Heart left ventricle (tissue), 16 donors: ENCODE measurements at places on chromosomes 2 and 18.

DNA sequence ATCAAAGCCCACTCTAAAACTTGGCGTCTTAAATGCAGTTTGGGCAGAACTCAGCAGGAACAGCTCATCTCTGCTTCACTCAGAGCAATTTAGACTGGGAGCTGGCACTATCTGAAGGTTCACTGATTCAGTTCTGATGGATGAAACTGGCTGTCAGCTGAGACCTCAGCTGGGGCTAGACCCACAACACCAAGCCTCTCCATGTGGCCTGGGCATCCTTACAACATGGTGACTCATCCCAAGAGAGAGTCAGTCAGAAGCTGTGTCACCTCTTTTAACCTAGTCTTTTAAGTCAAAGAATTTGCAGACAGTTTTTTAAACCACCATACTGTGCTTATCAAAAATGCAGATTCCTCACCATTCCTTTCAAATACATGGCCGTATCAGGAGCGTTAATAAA, 62.6 kb upstream of the ZNF397 start:
- H3K4me3 ChIP-seq, result no peak overlapping the region
- H3K27ac ChIP-seq, result no peak overlapping the region
- no peak for DNase-seq
- H3K27me3 ChIP-seq, result no peaks in the 10 kb centered on the region
- H3K4me1 ChIP-seq, result no peaks in the 10 kb centered on the region
- H3K36me3 ChIP-seq, result no peaks in the 10 kb centered on the region

- DNase-seq, result no peak
- H3K36me3 ChIP-seq, result no peaks in the 10 kb centered on the region
- no peak overlapping the region for H3K4me3 ChIP-seq
- H3K27me3 ChIP-seq, result no peaks in the 10 kb centered on the region
Observed at GRCh38 chr2:23548143-23548769, 163.3 kb downstream of the KLHL29 start.

GRCh38 chr2:3033315-3033714, 344.3 kb downstream of the EIPR1 start:
- no peak overlapping the region for H3K27ac ChIP-seq
- no peaks in the 10 kb centered on the region for H3K4me1 ChIP-seq
- H3K36me3 ChIP-seq, result no peaks in the 10 kb centered on the region
- H3K4me3 ChIP-seq, result no peak overlapping the region

GRCh38 chr18:25066516-25066915, 285.4 kb downstream of the ZNF521 start:
- H3K27ac ChIP-seq, result no peak overlapping the region
- no peaks in the 10 kb centered on the region for H3K27me3 ChIP-seq
- H3K36me3 ChIP-seq, result no peaks in the 10 kb centered on the region
- DNase-seq, result no peak
- H3K4me1 ChIP-seq, result no peaks in the 10 kb centered on the region

DNA sequence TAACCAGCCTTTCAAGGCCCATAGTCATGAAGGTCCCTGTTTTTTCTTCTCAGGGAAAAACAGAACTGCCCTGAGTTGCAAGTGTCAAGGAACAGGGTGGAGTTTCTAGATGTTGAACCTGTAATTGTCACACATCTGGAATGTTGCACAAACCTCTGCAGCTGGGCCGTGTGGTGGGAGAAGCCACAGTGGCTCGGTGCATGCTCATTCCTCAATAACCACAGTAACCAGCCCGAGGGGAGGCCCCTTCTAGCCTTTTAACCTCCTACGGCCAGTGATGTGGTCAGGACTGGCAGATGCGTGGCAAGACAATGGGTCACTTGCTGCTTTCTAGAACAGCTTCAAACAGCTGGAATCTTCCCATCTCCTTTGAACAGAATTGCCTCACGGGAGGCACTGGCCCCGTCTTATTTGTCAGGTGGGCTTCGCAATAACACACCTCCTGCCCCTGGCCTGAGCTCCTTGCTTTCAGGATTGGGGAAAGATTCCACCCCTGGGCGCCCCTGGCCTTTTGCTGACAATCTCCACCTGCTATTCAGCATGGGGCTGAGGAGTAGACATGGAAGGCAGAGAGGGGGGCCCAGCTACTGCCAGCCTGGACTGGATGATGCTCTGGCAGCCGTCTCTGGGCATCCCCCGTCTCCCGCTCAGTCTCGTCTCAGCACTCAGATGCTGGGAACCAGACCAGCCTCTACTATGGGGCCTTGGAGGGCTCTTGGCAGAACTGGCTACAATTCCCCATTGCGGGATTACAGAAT, 102.9 kb downstream of the KLHL29 start:
- no peaks in the 10 kb centered on the region for H3K36me3 ChIP-seq
- no peak overlapping the region for H3K27ac ChIP-seq
- no peaks in the 10 kb centered on the region for H3K27me3 ChIP-seq
- no peak for DNase-seq
- no peak overlapping the region for H3K4me3 ChIP-seq
- no peaks in the 10 kb centered on the region for H3K4me1 ChIP-seq
